ENCODE measurements at places on chromosomes 5 and 9.

DNA sequence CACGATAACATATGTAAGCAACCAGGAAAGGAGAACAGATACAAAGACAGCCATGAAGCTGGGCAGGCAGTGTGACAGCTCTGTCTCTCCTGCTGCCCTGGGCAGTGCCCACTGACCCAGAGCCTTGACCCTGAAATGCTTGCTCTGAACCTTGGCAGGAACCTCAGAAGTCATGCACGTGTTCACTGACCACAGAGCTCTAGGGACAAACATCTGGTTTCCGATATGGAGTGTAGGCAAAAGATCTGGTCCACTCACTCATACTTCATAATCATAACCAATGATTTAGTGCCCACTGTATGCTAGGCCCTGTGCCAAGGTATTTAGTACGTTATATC lies 102.6 kb downstream of the FSTL4 start:
- no peak for DNase-seq

GRCh38 chr9:124482431-124483031 lies 24.7 kb downstream of the NR5A1 start:
- DNase-seq = no peak

- DNase-seq = no peak
Measured at GRCh38 chr5:113027015-113027414, 50.4 kb downstream of the DCP2 start.

GRCh38 chr5:179954434-179954833 lies 46.7 kb upstream of the TBC1D9B start:
- DNase-seq = no peak

GRCh38 chr5:82793808-82794419 lies 283.3 kb downstream of the TMEM167A start:
- no peak for DNase-seq

- no peak for DNase-seq
Measured at GRCh38 chr5:110754181-110754580, 15.4 kb downstream of the SLC25A46 start.

DNA sequence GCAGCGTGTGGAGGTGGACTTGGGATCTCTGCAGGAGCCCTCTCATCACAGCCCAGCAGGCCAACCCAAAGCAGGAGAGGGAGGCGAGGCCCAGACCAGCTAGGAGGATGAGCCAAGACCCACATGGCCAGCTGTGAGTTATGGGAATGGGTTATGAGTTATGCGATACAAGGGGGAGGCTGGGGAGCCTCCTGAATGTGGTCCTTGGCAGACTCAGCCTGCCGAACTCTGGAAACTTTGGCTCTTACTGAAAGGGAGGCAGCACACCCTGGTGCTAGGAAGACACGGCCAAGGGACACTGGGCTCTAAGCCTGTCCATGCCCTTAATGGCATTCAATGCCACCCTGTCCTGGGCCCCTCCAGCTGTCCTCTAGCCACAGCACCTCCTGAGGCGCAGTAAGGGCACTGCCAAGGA lies 7.7 kb upstream of the VAV2 start:
- DNase-seq = no peak

GRCh38 chr9:105168870-105169319 lies 75.6 kb upstream of the SLC44A1 start:
- DNase-seq = no peak

- DNase-seq = no peak
Measured at GRCh38 chr9:136088939-136089696, 6.0 kb downstream of the NACC2 start.

DNA sequence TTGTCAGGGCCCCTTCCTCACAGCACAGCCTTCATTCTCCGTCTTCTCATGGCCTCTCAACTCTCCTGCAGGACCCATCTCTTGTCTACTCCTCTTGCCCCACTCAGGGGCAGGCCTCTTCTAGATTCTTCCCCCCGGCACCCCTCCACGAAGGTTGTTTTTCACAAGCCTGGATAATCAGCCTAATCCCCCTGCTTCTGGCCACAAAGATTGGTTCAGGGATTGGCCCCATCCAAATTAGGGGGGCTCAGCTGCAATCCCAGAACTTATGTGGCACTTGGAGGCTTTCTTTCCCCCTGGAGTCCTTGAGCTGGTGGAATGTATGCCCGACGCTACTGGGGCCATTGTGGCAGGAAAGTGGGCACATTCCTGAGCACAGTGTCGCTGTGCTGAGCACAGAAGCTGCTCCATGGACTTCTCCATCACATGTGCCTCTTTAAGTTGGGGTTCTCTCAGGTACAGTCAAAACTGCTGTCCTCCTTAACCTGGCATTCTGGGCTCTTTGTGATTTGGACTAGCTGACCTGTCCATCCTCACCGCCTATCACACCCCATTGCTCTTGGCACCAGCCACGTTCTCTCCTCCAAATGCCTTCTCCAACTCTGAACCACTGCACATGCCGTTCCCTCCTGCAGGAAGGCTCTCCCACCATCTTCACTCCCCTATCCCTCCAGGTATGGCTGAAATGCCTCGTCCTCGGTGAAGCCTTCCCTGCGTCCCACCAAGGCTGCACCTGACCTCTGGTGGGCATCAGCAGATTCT lies 66.8 kb upstream of the RNF130 start:
- no peak for DNase-seq

DNA sequence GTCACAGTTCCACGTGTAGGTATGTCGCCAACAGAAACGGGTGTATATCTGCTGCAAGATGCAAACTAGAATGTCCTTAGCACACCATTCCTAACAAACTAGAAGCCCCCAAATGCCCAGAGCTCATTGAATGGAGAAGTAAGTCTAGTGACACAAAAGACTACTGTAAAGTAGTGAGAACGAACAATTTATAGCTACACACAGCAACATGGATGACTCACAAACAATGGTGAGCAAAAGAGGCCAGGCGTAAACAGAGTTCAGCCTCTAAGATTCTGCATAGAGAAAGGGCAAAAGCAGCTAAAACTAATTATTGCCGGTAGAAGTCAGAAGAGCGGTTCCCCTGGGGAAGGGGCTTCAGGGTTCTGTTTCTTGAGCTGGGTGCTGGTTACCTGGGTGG lies 74.7 kb downstream of the AMBP start:
- DNase-seq = no peak
